ENCODE measurements at places on chromosomes 4 and X.

GRCh38 chr4:140826701-140827027, 70.5 kb upstream of the TBC1D9 start:
- DNase-seq = no peak

- no peak for DNase-seq
These were observed 14.3 kb upstream of the PNPLA4 start for GRCh38 chrX:7941390-7942042.

DNA sequence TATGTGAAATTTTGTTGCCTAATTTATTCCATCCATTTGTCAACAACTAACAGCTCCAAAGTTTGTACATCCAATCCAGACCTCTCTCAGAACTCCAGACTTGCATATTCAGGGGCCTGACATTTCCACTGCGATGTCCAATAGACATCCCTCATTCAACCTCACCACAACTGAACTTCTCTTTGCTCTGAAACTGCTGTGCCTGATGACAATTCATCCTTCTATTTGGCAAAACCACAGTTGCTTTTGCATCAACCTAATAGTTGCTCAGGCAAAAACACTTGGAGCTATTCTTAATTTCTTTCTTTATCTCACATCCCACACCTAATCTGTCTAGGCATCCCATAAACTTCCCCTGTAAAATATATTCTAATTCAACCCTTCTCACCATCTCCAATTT, 56.5 kb downstream of the ANTXR2 start:
- DNase-seq = no peak

GRCh38 chr4:25702848-25703247, 47.2 kb downstream of the SLC34A2 start:
- DNase-seq = no peak

GRCh38 chr4:22192084-22192511, 243.5 kb upstream of the KCNIP4 start:
- no peak for DNase-seq

GRCh38 chr4:83876047-83876446, 340.1 kb downstream of the GPAT3 start:
- no peak for DNase-seq

GRCh38 chr4:137345597-137345996, 186.7 kb downstream of the PCDH18 start:
- DNase-seq = no peak

DNA sequence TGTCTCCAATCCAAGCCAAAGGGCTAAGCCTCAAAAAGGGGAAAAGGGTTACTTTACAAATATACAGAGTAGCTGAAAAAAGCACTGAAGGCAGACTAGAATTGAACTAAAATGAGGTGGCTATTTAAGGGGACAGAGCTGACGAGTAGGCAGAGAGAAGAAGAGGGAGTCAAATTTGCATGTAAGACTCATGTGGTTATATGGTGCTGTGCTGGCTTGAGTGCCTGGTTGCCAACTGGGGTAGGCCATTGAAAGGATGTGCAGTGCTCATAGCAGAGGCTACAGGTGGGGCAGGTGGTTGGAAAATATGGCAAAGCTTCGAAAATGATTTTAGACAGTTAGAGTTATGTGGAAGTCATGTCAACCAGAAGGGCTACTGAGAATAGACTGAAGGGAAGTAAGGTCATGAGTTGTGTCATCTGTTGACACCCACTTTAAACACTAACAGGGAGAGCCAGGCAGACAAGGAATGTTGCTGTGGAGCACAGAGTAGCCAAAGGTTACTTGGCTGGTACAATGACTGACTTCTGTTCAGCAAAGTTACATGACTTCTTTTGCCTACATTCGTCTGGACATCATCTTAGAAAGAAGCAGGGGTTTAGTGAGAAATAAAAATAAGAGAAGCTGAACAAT, 1210.4 kb downstream of the ADGRL3 start:
- DNase-seq = no peak

GRCh38 chr4:147110473-147111367, 165.1 kb upstream of the TTC29 start:
- no peak for DNase-seq

- peak; percentile 78 for DNase-seq
These were observed at the start of gene N4BP2 for GRCh38 chr4:40056716-40057585. Gene N4BP2 (plus strand): TSS chr4:40056850. CDS start chr4:40097341, 40,491 bp downstream.

All from CD4-positive, alpha-beta T cell treated with Interleukin-12 subunit alpha and Interleukin-12 subunit beta, for 1 hour (primary cell).